Activated CD8-positive, alpha-beta memory T cell treated with anti-CD3 and anti-CD28 coated beads for 4 hours (primary cell): ENCODE measurements at places on chromosomes 4 and X.

- no peak for DNase-seq
Observed at GRCh38 chr4:38237139-38237538, 276.9 kb downstream of the PTTG2 start.

DNA sequence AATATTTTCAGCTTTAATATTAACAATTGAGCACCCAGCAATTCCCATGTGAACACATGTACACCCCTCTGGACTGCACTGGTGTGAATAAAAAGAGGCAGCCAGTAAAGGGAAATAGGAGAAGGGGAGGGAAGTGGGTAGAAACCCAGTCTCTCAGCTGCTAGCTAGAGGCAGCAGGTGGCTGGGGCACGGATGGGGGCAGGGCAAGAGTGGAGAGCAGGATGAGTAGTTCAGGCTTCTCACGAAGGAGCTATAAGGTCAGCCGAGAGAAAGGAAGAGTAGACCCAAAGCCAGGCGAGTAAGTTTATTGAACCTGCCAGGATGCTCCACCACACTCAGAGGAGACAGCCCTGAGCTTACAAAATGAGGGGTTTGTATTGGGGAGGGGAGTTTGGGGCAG is 184.8 kb upstream of the MTMR8 start:
- DNase-seq: no peak

GRCh38 chr4:176482972-176483371 is 163.2 kb downstream of the SPCS3 start:
- DNase-seq: no peak

- no peak for DNase-seq
Observed at GRCh38 chrX:133189195-133189594, 29.0 kb downstream of the TFDP3 start.
